ENCODE measurements at places on chromosomes 12 and 14. TPM values are rescaled to one million over a fixed set of nuclear protein-coding genes. Genes with fewer than 3 reads are reported as not detected.

CLEC4C gene
- not detected for total RNA-seq

GPR135 gene
- total RNA-seq: 0.47 TPM

TAS2R13 gene
- 1.0 TPM for total RNA-seq

NOVA1 gene
- 0.05 TPM for total RNA-seq

KRT73 gene
- total RNA-seq: not detected

MYO1A gene
- not detected for total RNA-seq

- DNase-seq: no peak
Observed at GRCh38 chr14:65057695-65058094, 44.6 kb downstream of the MAX start.

DNA sequence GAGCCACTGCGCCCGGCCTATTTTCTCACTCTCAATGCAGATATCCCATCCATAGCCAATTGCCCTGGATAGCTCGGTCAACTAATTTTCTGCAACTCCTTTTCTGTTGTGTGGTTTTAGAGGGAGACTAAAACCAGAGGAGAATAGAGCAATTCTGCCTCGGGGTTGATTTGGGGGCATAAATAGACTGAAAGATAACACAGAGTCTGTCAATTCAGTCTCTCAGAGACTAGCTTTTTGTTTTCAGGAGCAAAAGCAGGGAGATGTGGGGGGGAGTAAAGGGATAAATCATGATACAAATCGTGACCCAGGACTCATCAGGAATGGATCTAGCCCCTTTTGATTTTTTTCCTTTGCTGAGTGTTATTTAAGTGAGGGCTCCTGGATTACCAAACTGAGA, 6.5 kb downstream of the COPZ1 start:
- no peak for DNase-seq

GRCh38 chr12:3246253-3246652, 169.1 kb downstream of the TSPAN9 start:
- peak; percentile 46 for DNase-seq

DNA sequence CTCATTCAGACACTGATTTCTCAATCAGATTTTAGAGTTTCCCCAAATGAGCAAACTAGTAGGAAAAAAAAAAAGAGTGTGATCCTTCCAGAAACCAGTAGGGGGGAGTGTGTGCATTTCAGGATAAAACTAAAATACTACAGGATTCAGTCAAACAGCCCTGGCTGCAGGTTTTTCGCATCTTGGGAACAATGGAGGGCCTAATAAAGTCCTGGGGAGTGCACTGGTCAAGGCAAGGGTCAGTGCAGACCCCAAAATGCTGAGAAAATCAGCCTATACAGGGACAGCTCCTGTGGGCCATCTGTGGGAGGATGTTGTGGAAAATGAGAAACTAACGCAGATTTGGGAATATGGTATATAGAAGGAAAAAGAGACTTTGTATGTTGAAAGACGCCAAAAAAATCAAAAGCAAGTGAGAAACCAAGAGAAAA, 22.2 kb upstream of the ABCD4 start:
- DNase-seq: peak; percentile 57

- DNase-seq: peak; percentile 22
Observed at GRCh38 chr12:1702713-1703112, 11.8 kb downstream of the ADIPOR2 start.

- DNase-seq: peak; percentile 75
Observed at GRCh38 chr12:55742719-55743405, at the start of gene GDF11. GDF11 (plus strand) TSS chr12:55743122; CDS start chr12:55743317, 195 bp downstream.

DNA sequence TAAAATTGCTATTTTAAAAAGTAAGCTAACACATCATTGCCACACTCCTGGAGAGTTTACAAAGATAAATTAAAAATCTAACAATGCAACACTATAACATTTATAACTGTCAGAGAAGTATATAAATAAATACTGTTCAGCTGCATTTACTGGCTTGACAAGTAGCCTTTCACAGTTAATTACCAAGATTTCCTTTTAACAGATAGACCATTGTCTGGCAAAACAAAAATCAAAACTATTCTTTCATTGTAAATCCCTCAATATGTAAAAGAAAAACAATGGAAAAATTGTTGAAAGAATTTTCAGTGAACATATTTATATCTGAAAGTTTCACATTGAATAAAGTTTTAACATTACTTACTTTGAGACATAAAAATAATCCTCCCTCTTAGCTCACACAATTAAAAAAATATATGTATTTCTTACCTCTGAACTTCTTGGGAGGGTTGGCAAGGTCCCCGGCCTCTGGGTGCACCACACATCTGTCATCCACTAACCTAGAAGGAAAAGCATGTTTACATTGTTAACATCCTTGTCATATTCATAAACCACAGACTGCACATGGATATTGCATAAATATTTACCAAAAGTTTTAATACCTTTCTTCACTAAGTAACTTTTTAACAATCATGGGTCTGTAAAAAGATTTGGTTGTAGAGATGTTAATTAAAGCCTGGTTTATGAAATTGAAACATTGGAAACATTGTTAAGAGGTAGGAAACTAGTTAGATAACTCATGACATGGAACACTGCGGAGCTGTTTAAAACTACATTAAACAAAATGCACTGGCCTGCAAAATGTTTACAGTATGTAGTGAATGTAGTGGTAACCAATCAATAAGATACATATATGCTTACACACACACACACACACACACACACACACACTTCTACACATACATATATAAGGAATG, 43.0 kb downstream of the ITPR2 start:
- DNase-seq: peak; percentile 20

- peak; percentile 66 for DNase-seq
Observed at GRCh38 chr14:78448164-78449094, 278.3 kb downstream of the NRXN3 start.

Data from dermis blood vessel endothelial cell (primary cell).